ENCODE measurements at places on chromosomes 1 and 21.
A peak's percentile ranks its signal among the peaks of the same experiment; 100 is the strongest.

DNA sequence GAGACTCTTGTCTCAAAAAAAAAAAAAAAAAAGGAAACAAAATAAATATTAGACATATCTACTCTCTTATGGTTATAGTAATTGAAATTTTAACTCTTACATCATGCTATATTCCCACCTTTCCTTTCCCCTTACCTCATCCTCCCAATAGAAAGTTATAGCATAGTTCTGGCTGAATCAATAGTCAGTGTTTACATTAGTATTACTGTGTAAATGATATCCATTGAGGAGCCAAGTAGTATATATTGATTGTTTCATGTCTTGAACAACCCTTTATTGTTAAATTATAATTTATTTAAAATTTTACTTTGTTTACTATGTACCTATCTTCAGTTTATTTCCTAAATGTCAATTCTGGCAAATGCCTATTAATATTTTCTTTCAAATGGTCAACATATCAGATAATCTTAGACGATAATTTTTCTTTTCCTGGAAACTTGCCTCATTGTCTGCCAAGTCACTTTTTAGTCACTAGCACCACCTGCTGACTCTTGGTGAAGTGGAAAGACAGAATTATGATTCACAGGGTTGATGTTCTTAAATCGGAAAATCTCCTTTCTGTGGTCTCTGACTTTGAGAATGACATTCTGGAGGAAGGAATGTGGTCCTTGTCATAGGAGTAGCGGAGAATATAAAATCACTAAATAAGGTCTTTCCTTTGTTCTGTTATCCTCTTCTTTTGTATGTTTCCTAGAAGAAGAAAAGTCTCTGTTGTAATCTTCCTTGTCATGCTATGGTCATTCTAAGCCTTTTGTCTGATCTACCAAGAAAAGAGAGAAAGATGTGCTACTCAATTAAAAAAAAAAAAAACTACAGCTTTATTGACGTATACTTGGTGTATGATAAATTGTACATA is 8.6 kb downstream of the HJV start:
- DNase-seq, result no peak

GRCh38 chr1:184988506-184988905 is 14.2 kb upstream of the NIBAN1 start:
- no peak for DNase-seq

GRCh38 chr1:70727886-70728489 is 316.9 kb downstream of the CTH start:
- DNase-seq, result no peak

DNA sequence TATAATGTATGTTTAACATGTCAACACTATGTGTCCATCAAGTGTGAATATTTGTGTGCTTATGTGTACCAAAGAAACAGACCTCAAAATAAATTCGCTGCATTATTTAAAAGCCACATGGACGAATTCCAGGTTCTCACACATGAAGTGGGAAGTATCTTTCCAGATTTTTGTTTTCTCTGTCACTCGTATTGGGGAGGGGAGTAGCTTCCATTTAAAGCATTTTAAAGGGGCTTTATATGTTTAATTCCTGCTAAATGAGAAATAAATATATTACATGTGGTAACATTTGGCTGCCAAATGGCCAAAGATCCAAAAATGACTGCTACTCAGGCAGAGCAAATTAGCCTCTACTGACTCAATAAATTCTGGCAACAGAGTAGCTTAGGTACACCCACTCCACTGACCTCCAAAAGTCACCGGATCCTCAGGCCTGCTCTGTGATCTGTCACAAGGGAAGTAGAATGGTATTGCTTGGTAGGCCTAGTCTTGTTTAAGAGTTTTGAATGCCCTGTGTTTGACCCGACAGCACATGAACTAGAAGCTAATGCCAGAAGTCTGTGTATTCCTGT is 178.1 kb downstream of the ZP4 start:
- DNase-seq, result no peak

- DNase-seq, result no peak
Observed at GRCh38 chr1:45551684-45552083, 1.1 kb downstream of the AKR1A1 start.

DNA sequence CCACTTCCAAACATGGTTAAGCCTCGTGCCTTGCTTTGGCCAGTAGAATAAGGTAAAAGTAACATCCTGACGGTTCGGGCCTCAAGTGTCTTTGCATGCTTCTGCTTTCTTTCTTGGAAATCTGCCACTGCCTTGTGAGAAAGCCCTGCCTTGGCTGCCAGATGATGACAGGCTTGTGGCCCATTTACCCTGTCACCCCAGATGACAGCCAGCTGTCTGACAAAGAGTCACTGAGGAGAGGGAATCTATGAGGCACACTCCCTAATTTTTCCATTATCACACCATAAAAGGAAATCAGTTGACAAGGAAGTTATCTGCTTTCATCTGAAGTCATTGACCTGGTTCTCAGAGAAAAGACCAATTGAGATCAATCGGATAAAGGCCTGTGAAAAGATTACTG is 199.8 kb downstream of the USH2A start:
- no peak for DNase-seq

DNA sequence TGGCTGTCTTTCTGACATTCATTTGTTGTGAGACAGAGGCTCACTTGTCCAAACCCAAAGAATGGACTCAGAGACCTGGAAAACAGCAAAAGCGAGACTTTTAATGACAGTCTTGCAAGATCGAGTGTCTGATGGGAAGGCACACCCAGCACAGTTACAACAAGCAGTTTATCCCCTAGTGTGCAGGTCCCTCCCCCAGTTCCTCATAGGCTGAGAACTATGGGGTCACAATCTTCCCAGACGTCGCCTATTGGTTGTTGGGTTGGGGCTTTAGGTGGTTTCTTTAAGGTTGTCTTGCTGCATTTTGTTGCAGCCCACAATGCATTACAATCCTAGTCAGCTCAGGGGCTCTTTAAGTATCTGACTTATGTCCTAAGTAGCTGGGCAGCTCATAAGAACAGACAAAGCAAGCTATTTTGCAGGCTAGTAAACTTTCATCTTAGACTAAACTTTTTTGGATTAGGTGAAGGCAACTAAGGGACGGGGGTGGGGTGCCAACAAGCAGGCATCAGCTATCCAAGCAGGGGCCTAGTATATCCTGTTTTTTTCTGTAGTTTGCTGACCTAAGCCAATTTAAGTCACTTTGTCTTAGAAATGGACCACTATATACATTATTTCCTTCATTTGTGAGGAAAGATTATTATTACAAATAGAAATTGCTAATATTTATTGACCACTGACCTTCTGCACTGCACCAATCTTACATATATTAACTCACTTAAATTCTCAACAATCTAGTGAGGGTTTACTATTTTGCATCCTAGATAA is 151.8 kb downstream of the SETD4 start:
- no peak for DNase-seq

- DNase-seq, result no peak
Observed at GRCh38 chr1:89280766-89281165, 8.1 kb upstream of the GBP5 start.

DNA sequence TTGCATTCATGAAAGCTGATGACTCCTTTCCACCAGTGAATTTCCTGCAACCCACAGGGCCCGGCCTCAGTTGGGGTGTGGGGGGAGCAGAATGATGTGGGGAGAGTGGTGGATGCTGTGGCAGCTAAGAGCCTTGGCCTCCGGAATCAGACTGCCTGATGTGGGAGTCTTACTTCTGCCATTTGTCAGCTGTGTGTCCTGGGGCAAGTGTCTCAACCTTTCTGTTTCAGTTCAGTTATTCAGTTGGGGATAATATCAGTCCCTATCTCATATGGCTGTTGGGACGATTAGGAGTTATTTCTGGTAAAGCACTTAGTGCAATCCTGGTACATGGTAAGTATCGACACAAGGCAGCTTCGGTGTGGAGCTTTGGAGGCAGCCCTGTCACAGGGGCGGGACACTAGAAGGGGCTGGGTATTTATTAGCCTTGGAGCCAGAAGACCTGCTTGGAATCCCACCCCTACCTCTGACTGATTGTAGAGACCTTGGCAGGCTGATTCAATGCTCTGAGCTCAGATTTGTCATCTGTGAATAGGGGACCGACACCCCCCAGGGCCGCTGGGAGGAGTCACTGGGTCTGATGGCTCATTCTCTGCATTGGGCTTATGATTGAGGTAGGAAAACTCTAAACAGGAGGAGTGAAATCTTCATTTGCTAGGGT is 19.6 kb downstream of the ARHGEF10L start:
- no peak for DNase-seq

DNA sequence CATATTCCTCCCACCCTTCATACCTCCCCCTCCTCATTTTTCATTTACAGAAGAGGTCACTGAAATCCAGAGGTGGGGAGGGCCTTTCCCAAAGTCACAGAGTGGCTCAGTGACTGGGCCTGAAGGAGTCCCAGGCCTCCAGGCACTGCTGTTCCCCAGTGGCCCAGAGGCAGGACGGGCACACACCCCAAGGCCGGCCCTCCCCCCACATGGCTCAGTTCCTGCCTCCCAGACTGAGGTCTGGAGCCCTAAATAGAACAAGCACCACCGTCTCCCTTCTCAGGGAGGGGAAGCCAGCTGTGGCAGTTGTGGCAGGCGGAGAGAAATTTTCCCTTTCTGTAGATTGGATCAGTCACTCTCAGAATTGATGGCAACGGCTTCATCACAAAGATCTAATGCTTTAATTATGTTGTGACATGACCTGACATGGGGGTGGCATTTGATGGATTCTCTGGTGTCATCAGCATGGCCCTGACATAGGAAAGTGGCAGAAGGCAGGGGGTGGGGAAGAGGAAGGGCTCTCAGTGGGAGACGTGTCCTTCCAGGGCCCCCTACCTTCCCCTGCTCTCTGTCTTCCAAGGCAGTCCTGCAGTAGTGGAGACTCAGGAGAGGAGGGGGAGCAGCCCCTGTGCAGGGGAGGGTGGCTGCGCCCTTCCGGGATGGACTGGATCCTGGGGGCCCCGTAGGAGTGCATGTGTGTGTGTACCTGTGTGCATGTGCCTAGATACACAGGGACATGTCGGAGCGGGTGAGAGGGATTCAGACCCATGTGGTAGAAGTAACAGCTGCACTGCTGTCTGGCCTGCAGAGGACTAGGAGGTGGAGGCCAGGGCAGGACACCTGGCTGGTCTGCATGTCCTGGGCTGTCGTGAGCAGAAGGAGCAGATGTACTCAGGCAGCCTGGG is 41.2 kb upstream of the FOXO6 start:
- no peak for DNase-seq

DNA sequence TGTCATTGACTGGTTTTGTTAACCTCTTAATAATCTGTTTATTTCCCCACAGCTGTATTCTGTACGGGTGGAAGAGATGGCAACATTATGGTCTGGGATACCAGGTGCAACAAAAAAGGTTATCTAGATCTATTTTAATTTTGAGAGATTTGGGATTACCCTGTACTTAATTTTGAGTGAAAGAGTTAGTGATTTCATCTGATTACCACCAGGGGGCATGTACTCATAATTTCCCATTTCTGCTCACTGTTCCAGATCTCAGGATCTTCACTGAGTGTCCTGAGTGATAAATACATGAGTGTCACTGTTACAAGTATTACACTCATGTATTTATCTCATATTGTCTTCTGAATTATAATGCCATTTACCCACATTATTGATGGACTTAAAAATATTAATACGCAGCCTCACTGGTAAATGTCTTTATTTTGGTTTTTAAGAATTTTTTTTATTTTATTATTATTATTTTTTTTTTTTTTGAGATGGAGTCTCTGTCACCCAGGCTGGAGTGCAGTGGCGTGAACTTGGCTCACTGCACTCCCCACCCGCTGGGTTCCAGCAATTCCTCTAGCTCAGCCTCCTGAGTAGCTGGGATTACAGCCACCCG is 27.4 kb downstream of the DTL start:
- DNase-seq, result peak; percentile 20

DNA sequence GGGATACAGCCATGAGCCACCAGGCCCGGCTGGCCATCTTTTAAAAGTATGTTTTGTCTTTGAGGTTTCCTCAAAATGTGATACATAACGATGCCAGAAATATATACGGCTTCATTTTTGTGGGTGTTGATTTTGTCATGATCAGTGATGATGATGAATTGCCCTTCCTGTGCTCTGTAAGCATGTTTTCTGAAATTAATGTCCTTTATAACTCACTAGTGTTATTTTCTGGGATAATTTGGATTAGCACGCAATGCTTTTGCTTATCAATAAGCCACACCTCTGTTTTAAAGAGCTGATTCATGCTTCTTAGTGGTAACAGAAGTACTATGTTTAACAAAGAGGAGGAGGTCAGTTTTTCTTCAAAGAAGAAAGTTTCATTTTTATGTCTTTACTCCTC is 25.6 kb downstream of the PHACTR4 start:
- no peak for DNase-seq

DNA sequence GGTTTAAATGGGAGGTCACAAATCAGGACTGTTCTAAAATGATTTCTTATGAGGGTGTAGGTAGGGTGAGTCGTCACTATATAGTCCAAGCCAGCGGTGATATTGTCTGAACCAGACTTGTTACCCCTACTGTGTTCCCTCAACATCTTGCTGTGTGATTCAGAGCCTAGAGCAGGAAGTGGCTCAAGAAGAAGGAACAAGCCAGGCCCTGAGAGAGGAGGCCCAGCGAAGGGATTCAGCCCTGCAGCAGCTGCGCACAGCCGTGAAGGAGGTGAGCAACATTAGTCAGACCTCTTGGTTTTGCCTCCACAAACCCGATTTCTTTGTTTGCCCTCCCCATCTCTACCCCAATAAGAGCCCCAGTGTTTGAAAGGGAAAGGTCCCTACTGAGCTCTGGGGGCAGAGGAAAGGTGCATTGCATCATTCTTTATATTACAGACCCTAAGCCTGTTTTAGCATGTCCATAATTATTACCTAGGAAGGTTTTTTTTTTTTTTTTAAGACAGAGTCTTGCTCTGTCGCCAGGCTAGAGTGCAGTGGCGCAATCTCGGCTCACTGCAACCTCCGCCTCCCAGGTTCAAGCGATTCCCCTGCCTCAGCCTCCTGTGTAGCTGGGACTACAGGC is 5.0 kb upstream of the SH3BGRL3 start:
- DNase-seq, result no peak

- no peak for DNase-seq
Observed at GRCh38 chr1:193111641-193112090, 6.5 kb upstream of the GLRX2 start.

DNA sequence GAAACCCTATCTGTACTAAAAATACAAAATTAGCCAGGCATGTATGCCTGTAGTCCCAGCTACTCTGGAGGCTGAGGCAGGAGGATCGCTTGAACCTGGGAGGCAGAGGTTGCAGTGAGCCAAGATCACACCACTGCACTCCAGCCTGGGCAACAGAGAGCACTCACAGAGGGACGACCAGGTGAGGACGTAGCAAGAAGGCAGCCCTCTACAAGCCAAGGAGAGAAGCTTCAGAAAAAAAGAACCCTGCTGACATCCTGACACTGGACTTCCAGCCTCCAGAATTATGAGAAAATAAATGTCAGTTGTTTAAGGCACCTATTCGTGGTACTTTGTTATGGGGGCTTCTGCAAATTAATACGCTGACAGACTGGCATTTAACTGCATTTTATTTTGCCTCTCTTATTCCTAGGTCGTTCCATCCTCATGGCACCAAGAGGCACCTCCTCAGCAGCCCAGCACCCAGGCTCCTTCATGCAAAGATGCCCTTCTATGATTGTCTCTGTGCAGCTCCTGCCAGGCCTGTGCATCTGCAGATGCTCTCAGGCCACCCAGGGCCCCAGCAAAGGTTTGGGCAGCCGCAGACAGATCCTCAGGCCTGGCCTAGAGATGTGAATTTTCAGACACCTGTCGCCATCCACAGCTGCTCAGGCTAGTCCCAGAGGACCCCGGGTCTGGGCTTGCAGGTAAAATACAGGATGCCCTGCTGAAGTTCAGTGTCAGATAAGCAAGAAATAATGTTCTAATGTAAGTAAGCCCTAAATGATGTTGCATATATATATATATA is 86.0 kb upstream of the COX20 start:
- no peak for DNase-seq
